Panc1 (cell line): ENCODE measurements at places on chromosomes 3 and 15. TPM values are rescaled to one million over a fixed set of nuclear protein-coding genes. Genes with fewer than 3 reads are reported as not detected.

GRCh38 chr3:123021996-123022510, 5.5 kb downstream of the SEMA5B start:
- H3K4me3 ChIP-seq = no peak overlapping the region
- H3K27me3 ChIP-seq = peaks cover 69% of the 10 kb centered on the region
- no peak for DNase-seq
- no peaks in the 10 kb centered on the region for H3K36me3 ChIP-seq

- H3K36me3 ChIP-seq = no peaks in the 10 kb centered on the region
- no peaks in the 10 kb centered on the region for H3K27me3 ChIP-seq
- no peak overlapping the region for H3K4me3 ChIP-seq
- H3K27ac ChIP-seq = no peak overlapping the region
- no peak for DNase-seq
- no peaks in the 10 kb centered on the region for H3K4me1 ChIP-seq
Observed at GRCh38 chr3:176785171-176785570, 412.1 kb downstream of the TBL1XR1 start.

GRCh38 chr3:73442152-73442551, 182.6 kb downstream of the PDZRN3 start:
- H3K36me3 ChIP-seq = no peaks in the 10 kb centered on the region
- H3K27me3 ChIP-seq = no peaks in the 10 kb centered on the region
- no peak for DNase-seq
- no peaks in the 10 kb centered on the region for H3K4me1 ChIP-seq
- H3K27ac ChIP-seq = no peak overlapping the region

- no peak overlapping the region for H3K4me3 ChIP-seq
- no peak overlapping the region for H3K27ac ChIP-seq
- no peaks in the 10 kb centered on the region for H3K4me1 ChIP-seq
- no peak for DNase-seq
Observed at GRCh38 chr3:179093807-179094206, 22.2 kb upstream of the ZMAT3 start.

- H3K27me3 ChIP-seq = no peaks in the 10 kb centered on the region
- H3K27ac ChIP-seq = peak overlapping the region; percentile 69
- no peak for DNase-seq
- peaks cover 71% of the 10 kb centered on the region for H3K4me1 ChIP-seq
- H3K4me3 ChIP-seq = no peak overlapping the region
- no peaks in the 10 kb centered on the region for H3K36me3 ChIP-seq
Observed at GRCh38 chr15:98805434-98806274, 157.3 kb downstream of the IGF1R start.

- no peaks in the 10 kb centered on the region for H3K4me1 ChIP-seq
- no peaks in the 10 kb centered on the region for H3K27me3 ChIP-seq
- no peak for DNase-seq
- H3K36me3 ChIP-seq = no peaks in the 10 kb centered on the region
Observed at GRCh38 chr3:32056559-32057290, 49.7 kb upstream of the GPD1L start.

Gene CPNE4
- total RNA-seq = not detected

Gene GOLGA6L7
- not detected for total RNA-seq

Gene B3GALNT1
- 31.1 TPM for total RNA-seq

Gene CNTN4
- not detected for total RNA-seq
